Posterior vena cava (tissue), 2 donors: ENCODE measurements at places on chromosomes 3 and 15. TPM values are rescaled to one million over a fixed set of nuclear protein-coding genes. Genes with fewer than 3 reads are reported as not detected.

Gene GNAT1
- not detected for total RNA-seq

DNA sequence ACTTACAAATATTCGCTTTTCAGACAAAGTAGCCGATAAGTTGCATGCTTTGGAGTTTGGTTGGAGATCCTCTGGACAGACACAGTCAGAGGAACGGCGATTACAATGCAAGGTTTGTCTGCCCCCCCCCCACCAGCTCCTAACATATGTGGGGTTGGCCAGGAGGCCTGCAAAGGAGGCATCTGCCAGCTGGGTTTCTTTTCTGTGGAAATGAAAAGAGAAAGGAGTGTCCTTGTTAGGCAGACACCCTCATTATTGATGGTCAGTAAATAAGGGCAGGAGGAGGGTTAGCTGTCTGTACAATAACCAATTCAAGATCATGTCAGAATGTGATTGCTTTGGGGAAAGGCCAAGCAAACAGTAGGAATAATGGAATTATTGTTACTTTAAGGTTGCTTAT, 49.1 kb downstream of the TLNRD1 start:
- no peak for DNase-seq

Gene ZPLD1
- total RNA-seq = 12.3 TPM

Gene CHDH
- total RNA-seq = 3.7 TPM
